ENCODE measurements at places on chromosomes 1 and 21.

GRCh38 chr1:118900643-118901440, 87.3 kb downstream of the TBX15 start:
- no peak for DNase-seq

GRCh38 chr1:107276247-107276646, 135.4 kb downstream of the NTNG1 start:
- DNase-seq = no peak

- DNase-seq = no peak
Observed at GRCh38 chr1:24074817-24075589, 36.9 kb downstream of the MYOM3 start.

DNA sequence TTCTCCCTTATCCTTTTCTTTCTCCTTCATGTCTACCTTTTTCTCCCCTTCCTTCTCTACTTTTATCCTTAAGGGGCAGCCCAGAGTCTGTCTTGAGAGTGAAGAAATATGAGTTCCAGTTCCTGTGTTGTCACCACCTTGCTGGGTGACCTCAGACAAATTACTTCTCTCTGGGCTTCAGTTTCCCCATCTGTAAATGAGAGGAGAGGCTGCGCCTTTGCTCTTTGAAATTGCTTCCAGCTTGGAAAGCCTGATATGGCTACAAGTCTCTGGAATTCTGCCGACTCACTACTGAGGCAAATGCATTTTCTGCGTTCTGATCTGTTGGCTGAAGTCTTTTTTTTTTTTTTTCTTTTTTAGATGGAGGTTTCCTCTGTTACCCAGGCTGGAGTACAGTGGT, 119.2 kb downstream of the SYF2 start:
- no peak for DNase-seq

GRCh38 chr1:180956028-180956640, 43.4 kb downstream of the KIAA1614 start:
- no peak for DNase-seq

DNA sequence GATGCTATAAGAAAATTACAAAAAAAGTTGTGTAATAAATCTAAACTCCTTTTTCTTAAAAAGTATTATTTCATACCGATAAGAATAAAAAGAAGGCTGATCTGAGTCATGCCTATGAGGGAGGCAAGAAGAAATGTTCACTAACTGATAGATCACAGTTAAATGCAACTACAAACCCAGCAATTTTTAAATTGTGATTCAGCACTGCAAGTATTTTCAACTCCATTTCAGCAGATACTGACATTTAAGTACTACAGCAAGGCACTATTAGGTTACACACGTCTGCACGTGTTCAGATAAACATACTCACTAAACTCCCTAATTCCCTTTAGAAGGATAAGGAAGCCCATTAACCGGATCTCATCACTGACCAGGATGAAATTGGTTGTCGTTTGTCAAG, 213.3 kb upstream of the ZRANB2 start:
- DNase-seq = no peak

DNA sequence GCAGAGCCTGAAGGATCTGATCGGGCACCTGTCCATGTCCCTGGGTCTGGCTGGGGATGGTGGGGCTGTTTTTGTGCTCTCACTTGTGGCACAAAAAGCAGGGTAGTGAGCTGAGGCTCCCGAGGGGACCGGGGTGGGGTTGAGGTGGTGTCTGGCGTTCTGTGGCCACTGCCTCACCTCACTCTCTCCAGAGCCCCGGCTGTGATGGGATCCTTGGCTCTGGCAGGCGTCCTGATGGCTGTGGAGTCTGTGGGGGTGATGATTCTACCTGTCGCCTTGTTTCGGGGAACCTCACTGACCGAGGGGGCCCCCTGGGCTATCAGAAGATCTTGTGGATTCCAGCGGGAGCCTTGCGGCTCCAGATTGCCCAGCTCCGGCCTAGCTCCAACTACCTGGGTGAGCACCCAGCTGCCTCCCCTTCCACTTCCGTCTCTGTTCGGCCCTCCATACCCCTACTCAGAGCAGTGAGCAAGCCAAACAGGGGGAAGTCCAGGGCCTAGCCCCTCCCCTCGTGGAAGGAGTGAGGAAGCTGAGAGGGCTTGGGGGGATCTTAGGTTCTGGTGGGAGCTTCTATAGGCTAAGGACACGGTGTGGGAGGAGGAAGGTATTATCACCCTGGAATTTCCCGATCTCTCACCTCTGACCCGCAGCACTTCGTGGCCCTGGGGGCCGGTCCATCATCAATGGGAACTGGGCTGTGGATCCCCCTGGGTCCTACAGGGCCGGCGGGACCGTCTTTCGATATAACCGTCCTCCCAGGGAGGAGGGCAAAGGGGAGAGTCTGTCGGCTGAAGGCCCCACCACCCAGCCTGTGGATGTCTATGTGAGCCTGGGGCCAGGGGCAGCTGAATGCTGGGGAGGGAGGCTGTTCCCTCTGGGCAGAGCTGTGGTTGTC, 7.0 kb downstream of the ADAMTSL4 start:
- DNase-seq = no peak

- no peak for DNase-seq
Observed at GRCh38 chr1:65538664-65539063, 118.2 kb downstream of the LEPR start.

- DNase-seq = no peak
Observed at GRCh38 chr1:229088711-229089110, 182.2 kb upstream of the RAB4A start.

DNA sequence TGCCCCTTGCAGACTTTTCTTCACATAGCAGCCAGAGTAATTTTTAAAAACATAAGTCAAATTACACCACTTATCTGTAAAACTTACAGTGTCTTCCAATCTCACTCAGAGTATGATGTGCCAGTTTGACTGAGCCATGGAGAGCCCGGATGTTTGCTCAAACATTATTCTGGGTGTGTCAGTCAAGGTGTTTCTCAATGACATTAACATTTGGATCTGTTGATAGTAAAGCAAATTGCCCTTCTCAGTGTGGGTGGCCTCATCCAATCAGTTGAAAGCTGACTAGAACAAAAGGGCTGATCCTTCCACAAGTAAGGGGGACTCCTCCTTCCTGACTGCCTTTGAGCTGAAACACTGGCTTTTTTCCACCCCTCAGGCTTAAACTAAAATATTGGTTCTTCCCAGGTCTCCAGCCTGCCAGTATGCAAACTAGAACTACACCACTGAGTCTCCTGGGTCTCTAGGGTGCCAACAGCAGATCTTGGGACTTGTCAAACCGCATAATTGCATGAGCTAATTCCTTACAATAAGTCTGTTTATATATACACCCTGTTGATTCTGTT, 157.9 kb upstream of the CTTNBP2NL start:
- DNase-seq = no peak

DNA sequence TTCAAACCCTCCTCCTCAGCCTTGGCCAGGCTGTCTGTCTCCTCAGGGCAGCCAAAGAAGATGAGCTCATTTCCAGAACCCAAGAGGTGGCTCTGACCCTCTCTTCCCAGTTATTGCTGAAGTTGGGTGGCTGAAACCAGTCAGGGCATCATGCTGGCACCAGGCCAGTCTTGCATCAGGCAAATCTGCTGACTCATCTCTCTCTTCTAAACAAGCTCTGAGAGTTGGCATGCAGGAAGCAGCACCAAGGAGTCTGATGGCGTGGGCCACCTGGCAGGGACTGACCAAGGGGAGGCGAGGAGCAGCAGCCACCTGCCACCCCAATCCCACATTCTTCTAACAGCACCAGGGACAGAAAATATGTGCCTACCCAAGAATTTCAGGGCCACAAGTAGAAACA, 104.8 kb upstream of the ATP1A1 start:
- no peak for DNase-seq

- no peak for DNase-seq
Observed at GRCh38 chr1:203144661-203145060, 17.1 kb downstream of the ADORA1 start.

GRCh38 chr1:203440771-203441170, 34.8 kb upstream of the PRELP start:
- DNase-seq = no peak

GRCh38 chr1:13674377-13674776, 25.6 kb upstream of the PRDM2 start:
- DNase-seq = no peak

- DNase-seq = no peak
Observed at GRCh38 chr1:15758343-15758931, at the start of gene FBLIM1. Gene FBLIM1 (plus strand): TSS chr1:15758795. CDS start chr1:15764984, 6,189 bp downstream.

DNA sequence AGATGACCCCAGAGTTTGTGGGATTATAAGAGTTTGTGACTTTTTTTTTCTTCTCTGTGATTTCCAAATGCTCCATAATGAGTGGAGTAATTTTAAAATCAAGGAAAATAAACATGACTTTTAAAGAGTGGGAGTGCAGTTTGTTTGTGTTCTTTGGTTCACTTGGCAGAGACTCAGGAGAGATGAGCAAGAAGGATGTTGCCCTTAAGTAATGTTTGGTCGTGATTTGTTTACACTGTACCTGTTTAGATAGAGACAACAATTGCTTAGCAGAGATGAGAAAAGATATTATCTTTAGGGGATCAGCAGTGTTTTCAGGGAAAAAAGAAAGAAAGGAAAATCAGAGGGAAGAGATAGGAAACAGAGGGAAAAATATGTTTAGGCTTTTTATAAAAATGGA, 170.8 kb downstream of the ADSS2 start:
- no peak for DNase-seq

DNA sequence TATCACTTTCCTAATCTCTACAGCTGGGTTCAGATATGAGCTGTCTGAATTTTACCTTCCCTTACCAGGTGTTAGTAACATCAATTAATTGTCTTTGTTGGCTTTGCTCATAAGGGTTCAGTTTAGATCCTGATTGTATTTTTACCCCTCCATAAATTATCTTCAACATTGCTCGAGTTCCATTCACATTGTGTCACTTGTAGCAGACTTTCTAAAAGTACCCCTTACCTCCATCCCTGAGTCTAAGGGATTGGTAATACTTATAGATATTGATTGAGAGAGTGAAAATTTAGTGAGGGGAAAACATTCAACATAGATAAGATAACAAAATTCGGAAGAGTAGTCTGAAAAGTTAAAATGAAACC, 7.3 kb downstream of the RASAL2 start:
- DNase-seq = no peak

DNA sequence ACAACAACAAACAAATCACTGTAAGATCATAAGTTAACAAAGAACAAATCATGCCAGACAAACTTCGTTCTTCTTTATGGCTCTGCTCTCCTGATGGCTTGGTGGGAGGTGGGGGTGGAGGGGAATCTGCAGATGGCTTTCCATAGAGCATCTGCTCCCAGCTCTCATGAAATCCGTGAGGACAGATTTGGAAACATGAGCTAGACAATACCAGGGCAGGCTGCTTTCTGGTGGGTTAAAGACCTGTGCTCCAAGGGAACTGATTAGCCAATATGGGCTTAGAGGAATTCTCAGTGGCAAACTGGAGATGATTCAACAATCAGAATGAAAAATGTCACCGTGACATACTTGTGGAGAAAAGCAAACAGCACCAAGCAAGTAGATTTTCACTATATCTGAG, 69.4 kb upstream of the TLR5 start:
- no peak for DNase-seq

Measured in stimulated activated CD4-positive, alpha-beta T cell treated with anti-CD3 and anti-CD28 coated beads, Interleukin-1b, Interleukin-23, amount 100 ng/mL, for 24 hours (primary cell).